ENCODE measurements at places on chromosomes 6 and 20.

DNA sequence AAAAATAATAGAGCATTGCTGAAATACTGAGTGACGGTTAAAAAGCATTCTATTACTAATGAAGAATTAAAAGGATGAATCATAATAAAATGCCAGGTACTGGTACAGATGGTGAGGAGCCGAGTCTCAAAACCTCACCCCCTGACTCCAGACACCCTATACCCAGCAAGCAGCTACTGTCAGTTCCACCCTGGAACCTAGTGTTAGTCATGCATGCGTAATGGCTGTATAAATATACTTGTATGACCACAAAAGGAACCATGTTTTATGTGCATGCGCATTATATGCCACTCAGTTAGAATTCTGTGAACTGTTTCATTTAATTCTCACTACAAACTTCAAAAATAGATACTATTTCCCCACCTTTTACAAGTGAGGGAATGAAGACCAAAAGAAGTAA is 568.7 kb upstream of the RNF217 start:
- DNase-seq = no peak

- DNase-seq = no peak
Measured at GRCh38 chr6:154478701-154479060, 31.8 kb downstream of the CNKSR3 start.

DNA sequence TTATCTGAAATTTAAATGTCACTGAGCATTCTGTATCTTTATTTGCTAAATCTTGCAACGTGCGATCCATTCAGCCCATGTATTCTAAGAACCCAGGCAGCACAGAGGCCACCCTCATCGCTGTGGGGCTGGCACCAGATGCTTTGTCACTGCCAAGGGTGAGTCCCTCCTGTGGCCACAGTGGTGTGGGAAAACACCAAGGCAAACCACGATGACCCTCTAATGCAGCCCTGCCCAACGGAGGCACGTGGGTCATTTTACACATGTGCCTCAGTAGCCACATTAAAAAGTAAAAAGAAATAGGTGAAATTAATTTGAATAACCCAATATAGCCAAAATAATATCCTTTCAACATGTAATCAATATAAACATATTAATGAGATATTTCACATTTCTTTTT is 221.7 kb downstream of the UNC5CL start:
- DNase-seq = no peak

DNA sequence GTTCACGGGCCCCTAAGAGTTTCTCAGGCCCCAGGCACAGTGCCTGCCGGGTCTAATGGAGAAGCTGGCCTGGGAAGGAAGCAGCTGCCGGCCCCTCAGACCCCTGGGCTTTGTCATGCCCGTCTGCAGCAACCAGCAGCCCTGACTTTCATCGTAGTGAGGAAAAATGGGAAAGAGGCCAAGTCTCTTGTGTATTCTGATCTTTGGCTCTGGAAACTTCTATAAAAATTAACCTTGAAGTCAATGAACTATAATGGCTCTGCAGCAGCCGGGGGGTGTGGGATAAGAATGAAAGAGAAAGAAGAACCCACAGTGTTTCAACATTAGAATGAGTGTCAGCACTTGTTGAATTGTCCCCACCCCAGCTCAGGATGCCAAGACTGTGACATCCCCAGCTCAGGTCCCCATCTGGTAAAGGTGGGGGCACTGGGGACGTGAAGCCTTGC is 12.9 kb downstream of the TGM2 start:
- no peak for DNase-seq

DNA sequence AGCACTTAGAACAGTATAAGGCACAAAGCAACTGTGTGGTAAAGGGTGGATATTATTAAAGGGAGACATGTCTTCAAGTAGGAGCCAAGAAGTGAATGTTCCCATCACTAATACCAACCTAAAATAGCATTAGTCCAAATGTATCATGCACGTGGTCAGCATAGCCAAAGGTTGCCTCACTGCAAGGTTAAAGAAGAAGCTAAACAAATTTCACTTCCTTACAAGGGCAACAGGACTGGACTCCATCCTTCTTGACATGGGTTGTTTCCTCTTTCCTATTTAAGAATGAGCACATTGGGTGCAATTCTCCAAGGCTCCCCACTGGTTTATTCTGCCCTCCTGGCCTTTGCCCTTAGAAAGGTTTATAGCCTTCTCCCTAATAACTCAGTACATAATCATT is 186.7 kb downstream of the PHACTR1 start:
- DNase-seq = no peak

DNA sequence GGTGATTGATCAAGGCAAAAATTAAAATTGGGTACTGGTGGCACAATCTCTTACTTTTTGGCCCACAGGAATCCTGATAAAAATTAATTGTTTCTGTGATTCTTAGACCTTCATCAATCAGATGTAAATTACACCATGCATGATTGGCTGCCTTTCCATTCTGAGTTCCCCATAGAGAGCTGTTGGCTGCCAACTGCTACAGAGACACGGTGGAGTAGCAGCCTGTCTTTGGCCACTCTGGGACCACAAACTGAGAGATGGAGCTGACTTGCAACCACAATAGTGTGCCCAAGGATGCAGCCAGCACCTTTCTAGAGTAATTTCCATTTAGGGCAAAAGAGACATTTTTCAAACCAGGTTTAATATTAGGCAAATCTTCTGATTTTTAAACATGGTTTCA is 274.3 kb upstream of the MMS22L start:
- no peak for DNase-seq

GRCh38 chr6:9810286-9810685 is 604.6 kb downstream of the TFAP2A start:
- DNase-seq = no peak

DNA sequence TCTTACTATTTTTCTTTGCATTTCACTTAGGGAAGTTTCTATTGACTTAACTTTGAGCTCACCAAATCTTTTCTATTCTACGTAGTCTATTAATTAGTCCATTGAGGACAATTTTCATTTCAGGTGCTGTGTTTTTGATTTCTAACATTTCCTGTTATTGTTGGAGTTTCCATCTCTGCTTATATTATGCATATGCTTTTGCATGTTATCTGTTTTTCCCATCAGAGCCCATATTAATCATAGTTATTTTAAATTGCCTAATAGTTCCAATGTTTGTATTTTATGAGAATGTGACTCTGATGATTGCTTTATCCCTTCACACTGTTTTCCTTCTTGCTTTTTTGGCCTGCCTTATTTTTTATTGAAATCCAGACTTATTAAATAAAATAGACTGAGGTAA is 414.5 kb upstream of the OPRM1 start:
- DNase-seq = no peak

DNA sequence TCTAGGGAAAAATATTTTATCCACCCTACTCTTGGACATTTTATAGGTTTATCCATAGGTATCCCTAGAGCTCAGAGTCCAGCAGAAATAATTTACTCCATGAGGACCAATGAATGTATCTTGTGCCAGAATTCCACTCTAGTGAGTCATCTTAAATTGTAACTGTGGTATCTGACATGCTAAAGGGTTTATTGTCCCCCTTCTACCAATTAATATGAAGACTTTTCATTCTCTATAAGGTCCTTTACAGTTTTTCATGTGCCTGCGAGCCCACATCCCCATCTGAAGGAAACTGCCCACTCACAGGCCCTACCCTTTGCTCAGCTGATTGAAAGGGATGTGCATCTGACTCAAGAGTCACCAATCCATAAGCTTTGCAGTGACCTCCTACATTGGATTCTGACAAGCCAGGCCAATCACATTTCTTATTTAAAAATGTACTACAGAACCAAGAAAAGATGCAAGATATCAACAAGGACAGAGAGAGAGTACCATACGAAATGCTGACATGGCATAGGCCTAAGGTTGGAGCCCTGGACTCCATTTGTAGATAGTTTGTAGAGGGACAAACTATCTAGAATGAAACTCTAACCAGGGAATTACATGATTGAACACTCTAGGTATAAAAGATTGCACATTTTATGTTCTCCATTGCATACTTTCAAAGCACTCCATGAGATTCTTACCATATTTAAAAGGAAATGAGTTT is 93.4 kb upstream of the DEFB112 start:
- no peak for DNase-seq

DNA sequence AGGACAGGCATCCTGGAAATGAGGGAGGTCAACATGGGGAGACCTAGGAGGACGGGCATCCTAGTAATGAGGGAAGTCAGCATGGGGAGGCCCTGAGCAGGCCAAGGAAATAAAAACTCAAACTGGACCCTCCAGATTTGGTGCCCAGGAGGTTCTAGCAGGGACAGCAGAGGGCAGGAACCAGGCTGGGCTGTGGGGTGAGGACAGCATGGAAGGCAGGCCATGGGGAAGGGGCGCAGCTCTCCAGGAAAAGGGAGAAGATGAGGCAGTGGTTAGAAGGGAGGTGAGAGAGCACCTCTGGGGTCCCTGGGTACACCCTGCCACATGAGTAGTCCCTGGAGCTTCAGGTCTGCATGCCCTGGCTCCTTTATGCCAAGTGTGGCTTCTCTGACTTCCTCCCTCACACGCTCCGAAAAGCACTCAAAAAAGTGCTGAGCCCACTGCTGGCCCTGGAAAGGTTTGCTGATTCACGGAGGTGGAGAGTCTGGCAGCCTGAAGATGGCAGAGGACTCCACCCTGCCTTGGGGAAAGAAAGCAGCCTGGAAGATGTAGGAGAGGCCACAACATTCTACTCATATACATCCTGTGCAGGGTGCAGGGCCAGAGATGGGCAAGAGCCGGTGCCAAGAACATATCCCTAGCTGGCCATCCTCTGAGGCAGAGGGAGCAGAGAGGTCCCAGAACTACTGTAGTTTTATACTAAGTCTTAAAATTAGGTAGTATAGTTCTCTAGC is 154.9 kb downstream of the MRPL14 start:
- no peak for DNase-seq

DNA sequence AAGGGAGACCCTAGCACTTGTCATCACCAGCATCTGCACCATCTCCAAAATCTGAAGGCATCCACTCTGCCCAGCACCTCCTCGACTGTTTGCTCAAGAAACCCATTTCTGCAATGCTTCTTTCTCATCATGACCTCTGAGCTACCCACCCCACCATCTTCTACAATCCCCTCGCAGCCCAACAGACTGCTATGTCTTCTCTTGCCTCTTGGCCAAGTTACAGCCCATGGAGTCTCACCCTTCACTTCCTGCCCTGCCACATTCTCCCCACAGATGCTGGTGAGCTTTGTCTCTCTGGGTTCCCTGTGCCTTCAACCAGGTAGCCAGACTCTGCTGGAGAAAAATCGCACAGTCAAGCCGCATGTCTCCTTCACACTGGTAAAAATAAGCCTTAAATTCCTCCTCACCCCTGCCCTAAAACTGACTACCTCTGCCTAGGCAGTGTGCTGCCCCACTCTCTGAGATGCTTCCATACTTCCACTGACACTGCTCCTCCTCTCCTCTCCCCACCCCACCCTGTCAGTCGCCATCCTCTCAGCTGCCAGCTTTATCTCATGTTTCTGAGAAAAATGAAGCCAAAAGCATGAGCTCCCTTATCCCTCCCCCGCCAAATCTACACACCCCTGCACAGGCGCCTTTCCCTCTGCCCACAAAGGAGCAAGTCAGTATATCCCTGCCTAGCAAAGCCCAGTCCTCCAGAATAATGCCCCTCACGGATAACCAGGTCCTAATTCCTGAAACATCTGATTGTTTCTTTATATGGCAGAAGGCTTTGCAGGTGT is 2.3 kb upstream of the TXNDC5 start:
- DNase-seq = no peak

GRCh38 chr6:89716532-89716931 is 78.0 kb upstream of the LYRM2 start:
- no peak for DNase-seq

GRCh38 chr6:117829594-117830319 is 77.3 kb upstream of the SLC35F1 start:
- no peak for DNase-seq
